ENCODE measurements at places on chromosomes 16 and 17. TPM values are rescaled to one million over a fixed set of nuclear protein-coding genes. Genes with fewer than 3 reads are reported as not detected.

Gene AOC3
- 0.86 TPM for total RNA-seq

Gene CEP295NL
- 0.38 TPM for total RNA-seq

Gene SLC5A11
- 0.27 TPM for total RNA-seq

Gene HAPSTR1
- 28.8 TPM for total RNA-seq

Gene LGALS9B
- not detected for total RNA-seq

Gene COIL
- total RNA-seq, result 16.3 TPM

Gene ABCC12
- 0.05 TPM for total RNA-seq

All from A549 treated with dexamethasone at 1 μM for 4 hours (cell line).